ENCODE measurements at places on chromosomes 4 and X.

- DNase-seq = no peak
These were observed 86.9 kb downstream of the VCX3A start for GRCh38 chrX:6448003-6448402.

DNA sequence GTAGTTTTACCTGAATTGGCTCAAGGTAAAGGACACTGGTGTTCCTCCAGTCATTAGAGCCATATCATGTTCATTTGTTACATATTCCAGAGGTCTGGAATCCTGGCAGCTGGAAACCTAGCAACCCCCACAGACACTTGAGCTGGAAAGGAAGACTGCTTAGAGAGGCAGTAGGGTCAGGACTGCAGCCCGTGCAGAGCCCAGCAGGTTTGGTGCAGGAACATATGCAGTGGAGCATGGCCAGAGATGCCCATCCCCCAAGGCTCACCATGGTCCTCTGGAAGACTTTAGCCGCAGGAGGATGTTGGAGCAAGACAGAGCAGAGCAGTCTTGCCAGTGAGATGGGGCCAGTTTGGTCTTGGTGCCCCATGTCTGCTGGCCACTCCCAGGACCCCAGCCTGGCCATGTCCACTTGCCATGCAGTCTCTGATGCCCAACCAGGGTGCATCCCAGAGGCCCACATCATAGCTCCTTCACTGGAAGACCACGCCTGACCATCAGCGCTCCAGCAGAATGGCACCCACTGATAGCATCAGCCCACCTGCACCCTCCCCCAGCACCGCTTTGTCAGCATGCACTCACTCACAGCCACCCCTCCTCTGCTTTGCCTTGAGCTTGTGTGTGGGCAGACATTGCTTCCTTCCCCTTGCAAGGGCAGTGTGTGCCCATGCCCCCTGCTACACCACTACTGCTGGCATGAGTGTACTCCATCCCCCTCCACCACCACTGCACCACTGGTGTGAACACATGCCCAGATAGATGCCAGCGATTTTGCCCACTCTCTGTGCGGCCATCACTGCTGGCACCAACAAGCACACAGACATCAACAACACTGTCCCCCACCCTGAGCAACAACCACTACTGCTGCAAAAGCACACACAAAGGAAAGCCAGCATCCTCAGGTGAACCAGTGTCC, 190.3 kb upstream of the SPOCK3 start:
- no peak for DNase-seq

GRCh38 chr4:14614840-14615239, 387.4 kb upstream of the CPEB2 start:
- no peak for DNase-seq

DNA sequence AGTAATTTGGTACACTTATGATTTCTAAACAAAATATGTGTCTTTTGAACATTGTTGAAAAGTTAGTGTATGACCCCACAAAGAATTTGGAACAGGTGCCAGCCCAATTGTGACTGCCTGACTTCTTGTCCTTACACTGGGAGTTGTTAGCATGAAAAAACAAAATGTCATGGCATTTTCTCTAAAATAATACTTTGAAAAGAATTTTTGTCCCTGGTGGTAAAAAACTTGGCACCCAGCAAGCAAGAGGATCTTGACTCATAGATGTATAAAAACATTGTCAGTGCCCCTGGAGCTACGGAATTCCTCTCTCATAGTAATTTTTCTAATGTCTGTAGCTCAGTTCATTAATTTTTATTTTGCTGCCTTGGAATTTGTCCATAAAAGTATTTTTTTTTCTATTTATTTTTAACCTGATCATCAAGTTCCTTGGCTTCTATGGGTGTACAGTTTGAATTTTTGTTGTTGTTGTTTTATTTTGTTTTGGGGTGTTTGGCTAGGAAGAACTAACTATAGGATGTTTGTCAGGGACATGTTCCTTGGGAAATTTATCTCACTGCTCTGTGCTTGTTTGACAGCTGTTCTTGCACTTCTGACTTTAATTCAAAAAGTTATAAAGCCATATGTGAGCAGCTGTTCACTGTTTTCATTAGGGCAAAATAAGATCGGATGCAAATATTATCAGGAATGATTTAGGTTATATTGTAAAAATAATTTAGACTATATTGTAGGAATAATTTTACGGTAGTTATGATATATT, 95.4 kb upstream of the NUDT6 start:
- no peak for DNase-seq

GRCh38 chrX:9318213-9318612, 146.6 kb upstream of the TBL1X start:
- no peak for DNase-seq

GRCh38 chrX:118562582-118563164, 67.1 kb downstream of the DOCK11 start:
- no peak for DNase-seq

- DNase-seq = no peak
These were observed 370.7 kb downstream of the GRIA2 start for GRCh38 chr4:157591245-157591644.

- DNase-seq = peak; percentile 3
These were observed 63.7 kb downstream of the SEC24D start for GRCh38 chr4:118772081-118772766.

DNA sequence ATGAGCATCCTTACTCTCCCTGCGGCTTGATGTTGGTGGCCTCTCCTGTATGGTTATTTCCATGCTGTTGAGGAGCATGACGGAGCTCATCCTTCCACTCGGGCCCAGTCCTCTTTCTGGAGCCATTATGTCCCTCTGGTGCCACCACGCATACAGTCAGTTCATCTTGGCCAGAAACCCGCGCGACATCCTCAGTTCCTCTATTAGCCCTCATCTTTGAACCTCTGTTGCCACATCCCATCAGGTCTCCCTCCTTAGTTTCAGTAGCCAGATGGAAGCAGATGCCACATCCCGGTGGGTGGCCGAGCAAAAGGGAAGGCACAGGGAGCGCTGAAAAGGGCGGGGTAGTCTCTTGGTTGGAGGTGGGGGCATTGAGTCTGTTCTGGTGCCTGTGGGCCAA, 4.6 kb downstream of the LOC101059915 start:
- DNase-seq = no peak

GRCh38 chrX:38548508-38548907, 12.8 kb upstream of the TSPAN7 start:
- DNase-seq = no peak

DNA sequence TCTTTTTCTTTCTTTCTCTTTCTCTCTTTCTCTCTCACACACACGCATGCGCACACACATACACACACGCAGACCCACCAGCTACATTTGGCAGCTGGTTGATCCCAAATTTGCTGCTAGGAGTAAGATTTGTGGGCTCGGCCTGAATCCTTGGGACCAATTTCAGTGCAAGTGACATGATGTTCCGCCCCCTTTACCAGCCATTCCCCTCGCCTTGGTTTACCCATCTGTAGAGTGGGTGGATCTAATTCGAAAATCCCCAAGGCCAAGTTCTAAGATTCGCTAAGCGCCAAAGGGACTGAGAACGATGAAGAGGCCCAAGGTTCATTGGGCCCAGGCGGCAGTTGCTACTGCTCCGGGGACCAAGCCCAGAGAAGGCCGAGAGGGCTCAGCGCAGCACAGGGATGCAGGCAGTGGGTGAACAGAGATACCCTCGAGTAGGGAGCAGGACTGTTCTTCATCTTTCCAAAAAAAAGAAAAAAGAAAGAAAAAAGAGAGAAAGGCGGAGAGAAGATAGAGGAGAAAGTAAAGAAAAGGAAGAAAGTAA, 5.8 kb downstream of the NKX3-2 start:
- DNase-seq = no peak

DNA sequence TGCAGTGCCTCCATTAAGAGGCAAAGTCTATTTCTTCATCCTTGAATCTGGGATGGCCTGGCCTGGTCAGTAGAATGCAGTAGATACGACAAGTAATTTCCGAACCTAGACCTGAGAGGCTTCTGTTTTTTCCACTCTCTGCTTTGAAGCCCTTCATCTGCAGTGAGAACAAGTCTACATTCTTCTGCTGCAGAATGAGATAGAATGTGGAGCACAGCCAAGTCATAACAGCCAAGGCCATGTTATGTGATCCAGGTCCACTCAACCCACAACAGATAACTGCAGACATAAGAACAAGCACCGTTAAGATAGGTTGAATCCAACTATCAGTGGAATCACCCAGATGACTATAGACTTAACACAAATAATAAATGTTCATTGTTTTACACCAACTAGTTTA, 1297.7 kb downstream of the C4orf33 start:
- DNase-seq = no peak

DNA sequence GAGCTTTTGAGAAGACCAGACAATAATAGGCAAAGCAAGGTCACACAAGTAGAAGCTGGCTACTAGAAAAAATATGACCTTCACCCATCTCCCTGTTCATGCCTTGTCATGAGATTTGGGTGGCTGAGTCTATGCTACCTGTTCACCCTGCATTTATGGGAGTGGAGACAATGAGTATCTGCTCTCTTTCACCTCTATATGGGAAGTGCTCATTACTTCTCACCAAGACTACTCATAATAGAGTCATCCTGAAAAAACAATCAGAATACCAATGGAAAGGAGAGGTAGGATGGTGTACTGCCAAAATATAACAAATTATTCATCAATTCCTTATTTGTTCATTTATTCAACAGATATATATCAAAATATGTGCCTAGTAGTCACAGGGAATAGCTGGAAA, 921.8 kb upstream of the INTU start:
- DNase-seq = no peak

DNA sequence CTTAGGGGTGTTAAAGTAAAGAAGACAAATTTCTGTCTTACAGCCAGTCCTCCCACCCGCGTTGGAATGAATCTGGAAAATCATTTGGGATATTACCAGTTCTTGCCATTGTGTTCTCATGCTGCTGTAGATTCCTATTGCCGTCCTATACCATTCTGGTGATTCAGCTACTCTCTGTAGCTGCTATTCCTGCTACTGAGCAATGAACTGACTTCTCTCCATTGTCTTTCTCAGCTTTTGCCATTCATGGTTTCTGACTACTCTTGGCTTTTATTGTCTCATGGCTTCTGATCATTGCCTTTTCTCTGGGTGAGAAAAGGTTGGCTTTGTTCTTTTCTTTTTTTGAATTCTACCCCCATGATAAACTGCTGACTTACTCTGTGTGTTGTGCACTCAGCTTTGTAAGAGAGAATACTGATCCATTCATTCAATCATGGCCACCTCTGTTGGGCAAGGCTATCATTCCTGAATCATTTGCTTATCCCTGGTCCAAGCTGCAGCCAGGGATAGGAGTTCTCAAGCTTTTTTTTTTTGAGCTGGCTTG, 27.7 kb upstream of the METAP1 start:
- no peak for DNase-seq

DNA sequence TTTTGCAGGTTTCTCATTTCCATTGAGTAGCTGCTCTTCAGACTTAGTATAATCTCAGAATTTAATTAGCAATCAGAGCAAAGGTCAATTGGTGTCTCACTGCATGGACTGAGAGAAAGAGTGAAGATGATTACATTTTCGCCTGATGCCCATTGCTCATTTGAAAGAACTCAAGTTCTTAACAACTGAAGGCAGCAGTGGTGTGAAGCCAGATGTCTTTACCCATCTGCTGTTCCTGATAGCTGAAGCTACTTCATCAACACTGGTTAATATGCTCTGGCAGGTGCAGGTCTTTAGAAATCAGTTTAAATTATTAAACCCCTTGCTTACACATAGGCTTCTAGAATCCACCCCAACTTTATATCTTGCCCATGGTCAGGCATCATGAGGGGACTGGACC, 64.5 kb upstream of the FRAS1 start:
- no peak for DNase-seq

DNA sequence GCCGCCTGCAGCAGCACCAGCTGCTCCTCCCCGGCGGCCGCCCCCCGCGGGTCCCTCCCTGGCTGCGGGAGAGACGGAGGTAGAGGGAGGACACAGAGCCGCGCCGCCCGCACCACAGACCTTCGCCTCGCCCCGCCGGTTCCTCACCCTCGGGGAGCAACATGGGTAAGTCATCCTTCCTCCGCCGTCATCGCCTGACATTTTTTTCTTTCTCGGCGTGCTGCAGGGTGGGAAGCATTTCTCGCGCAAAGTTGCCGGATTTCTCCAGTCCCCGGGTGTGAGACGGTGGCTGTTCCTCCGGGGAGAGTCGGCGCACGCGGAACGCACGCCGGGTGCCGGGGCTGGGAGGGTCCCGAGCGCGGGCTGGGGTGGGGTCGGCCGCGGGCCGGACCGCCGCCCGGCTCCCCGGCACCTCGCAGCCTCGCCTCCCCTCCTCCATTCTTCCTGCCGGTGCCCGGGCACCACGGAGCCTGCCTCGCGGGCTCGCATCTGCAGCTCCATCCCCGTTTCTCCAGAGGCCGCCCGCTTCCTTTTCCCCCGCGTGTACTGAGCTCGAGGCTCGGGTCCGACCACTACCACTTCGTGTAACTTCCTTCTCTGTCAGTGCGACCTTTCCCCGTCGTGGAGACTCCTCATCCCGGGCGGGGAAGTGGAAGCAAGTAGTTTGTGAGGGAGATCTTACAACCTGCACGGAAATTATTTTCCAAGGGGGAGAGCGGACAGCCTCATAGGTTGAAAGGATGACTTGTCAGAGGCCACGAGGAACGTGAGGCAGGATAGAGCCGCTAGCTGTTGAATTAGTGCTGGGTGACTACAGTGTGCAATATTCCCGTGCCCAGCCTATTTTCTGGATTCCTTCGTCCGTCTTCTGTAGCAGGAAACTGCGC, 464 bp downstream of the RAP1GDS1 start:
- DNase-seq = no peak

- no peak for DNase-seq
These were observed 171.5 kb downstream of the PCDH18 start for GRCh38 chr4:137360761-137361160.

DNA sequence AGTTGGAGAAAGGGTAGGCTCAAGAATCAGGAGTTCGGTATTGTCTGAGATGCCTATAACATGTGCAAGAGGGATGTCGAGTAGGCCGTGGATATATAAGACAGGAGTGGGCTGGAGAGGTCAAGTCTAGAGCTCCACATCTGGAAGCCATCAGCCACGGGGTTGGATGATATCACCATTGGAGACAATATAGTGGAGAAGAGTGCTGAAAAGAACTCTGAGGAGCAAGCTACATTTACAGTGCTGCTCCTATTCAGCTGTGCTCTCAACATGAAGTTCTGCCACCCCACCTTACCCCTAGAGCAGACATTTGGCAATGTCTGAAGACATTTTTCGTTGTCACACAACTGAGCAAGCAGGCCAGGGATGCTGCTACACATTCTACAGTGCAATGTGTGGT, 20.9 kb upstream of the PLAC1 start:
- no peak for DNase-seq

DNA sequence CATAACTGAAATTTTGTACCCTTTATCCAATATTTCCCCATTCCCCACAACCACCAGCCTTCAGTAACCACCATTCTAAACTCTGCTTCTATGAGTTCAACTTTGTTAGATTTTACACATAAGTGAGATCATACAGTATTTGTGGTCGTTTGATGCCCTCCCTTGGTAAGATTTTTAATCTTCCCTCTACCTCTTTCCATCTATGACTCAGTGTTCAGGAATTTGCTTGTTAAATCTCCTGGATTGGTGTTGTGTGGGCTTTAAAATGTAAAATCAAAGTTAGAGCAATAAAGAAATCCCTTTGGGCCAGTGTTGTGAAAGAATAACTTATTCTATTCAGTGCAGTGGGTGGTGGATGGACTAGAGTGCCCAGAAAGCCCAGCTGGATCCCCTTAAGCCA, 37.4 kb downstream of the SLC16A2 start:
- no peak for DNase-seq

Measured in GM06990 (cell line).